ENCODE measurements at places on chromosomes 6 and 20.

DNA sequence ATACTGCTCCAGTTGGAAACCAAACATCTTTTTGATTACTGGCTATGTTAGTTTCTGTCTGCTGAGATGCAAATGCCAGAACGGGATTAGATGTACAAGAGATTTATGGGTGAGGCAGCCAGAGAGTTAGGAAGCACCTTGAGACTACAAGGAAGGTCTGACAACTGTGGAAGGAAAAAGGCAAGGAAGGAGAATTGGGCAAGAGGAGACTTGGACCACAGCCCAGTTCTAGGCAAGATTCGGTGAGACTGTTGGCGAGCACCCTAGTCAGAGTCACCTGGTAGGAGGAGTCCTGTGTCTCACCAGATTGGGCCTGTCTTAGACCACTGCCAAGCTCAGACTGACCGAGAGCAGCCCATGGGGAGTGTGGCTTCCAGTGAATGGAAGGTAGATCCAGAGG lies 91.8 kb upstream of the F13A1 start:
- DNase-seq: no peak

DNA sequence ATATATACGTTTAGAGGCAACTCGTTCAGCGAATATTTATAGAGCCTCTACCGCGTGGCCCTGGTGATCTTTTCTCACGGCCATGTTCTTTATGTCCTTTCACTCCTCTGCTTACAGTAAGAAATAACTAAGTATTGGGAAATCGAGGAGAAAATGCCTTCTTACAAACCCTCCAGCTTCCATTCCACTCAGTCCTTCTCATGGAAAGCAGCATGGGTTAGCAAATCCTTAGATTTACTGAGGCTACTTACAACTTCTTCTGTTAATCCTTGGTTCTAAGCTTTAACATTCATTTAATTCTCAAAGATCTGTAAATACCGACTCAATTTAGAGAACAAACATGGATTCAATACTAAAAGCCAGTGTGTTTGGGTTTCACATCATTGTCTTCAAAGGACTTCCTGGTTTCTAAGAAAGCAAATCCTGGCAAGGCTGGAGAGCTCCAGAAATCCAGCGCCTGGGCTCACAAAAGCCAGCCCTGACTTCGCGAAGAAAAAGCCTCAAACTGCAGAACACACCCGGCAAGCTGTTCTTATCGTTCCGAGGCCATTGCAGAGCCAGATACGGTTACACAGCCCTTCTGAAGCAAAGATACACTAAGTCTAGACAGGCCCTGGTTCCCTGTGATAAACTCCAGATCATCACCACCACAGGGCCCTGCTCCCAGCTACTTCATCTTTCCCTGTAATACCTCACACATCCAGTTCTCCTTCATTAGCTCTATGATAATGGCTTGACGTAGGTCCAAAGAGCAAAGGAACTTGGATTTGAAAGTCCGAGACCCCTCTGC lies 19.2 kb downstream of the AGPAT4 start:
- DNase-seq: no peak

DNA sequence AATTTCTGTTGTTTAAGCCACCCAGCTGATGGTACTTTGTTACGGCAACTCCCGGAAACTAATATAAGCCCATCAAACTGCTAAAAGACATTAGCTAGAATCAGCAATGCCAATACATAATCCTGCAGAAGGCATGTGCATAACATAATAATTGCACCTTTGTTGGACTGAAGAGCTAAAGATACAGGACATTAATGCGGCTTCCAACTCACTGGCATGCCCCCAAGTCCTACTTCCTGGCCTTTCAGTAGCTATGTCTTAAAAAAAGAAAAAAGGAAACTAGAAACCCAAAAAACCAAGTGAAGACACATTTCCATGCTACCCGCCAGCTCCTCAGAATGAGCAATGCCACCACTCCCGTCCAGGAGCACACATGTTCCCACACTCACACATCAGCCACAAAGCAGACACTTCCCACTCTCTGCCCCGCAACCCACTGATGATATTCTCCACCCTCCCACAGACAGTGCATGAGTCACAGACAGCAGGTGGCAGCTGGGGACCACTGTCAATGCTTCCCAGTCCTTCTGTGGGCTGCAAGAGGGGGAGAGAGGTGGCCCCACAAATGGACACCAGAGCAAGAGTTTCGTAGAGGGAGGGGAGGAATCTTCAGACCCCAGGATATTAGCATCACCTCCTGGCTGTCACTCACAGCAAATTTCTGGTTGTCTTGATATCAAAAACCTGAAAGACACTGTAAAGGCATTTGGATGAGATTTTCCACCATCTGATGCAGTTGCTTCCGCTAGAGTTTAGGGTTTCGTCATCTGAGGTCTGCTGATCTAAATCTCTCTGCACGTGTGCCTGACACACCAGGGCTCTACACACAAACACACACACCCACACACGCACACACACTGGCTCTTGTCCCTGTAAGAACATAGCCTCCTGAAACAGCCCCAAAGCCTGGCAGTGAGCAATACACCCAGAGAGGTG lies 32.8 kb downstream of the GFOD1 start:
- DNase-seq: no peak

- no peak for DNase-seq
These were observed 32.8 kb downstream of the TNXB start for GRCh38 chr6:32076321-32076809.

- no peak for DNase-seq
These were observed 55.2 kb downstream of the TGM2 start for GRCh38 chr20:38109591-38110524.

DNA sequence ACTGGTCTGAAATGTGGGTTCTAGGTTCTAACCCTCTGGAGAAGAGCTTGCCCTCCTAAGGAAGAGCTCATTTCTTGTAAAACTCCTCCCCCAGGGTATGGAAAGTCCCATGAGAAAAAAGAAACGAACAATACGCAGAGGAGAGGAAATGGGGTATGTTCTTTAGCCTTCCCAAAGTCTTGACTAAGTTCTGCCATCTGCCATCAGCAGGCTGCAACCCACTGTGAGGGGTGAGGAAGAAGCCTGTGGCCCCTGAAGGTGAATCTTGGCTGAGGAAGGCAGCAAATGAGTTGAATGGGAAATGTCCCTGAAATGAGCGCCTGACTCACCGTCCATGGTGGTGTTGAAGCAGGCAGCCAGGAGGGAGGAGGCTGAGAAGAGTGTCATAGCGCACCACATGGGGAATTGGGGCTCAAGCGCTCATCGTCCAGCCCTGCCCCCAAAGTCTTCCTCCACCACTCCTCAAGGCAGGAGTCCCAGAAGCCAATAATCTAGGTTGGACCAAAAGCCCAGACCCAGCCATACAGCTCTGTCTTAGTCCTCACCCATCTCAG lies 10.4 kb upstream of the MATN4 start:
- DNase-seq: no peak

DNA sequence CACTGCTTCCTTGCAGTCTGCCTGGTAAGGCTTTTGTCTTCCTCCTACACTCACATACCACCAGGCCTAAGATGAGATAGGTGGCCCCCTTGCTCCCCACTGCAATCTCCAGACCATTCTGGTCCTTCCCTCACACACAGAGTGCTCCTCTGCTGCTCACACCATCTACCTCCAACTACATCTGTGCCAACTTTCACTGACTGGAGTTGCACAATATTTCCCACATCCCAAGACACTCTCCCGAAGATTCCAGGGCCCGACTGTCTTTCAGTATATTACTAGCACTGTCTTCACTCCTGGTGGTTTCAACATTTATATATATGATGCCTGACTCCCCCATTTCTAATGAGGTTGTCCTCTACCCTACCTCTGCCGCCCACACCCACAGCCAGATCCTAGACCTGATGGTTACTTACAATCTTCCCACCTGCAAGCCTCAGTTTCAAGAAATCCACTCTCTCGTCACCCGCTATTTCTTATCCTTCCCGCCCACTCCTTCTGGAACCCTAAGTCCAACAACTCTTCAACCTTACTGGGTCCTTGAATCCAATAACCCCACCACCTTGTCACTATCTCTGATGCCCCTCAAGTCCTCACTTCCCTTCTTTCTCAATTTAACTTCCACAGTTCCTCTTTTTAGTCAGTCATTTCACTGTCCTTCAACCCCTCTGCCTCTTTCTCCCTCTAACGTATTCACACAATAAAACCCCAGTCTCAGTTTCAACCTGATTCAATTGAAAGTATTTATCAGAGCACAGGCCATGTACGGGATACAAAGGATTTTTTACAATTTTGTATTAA lies 21.6 kb downstream of the RALGAPA2 start:
- DNase-seq: no peak

- DNase-seq: peak; percentile 74
These were observed at the start of gene LRFN2 for GRCh38 chr6:40587240-40588069. Gene LRFN2 (minus strand): TSS chr6:40587364.

DNA sequence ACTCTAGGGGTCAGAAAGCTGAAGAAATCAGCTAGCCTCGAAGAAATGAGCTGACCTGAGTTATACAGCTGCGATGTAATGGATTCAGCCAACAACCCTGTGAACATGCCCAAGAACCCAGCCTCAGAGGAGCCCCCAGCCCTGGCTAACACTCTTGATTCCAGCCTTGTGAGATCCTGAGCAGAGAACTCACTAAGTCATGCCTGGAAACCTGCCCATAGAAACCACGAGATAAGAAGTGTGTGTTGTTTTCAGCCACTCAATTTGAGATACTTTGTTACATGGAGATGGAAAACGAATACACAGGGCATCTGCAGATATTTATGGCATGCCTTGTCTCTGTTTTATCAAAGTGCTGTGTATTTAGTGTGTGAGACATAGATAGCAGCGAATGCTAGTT lies 265.2 kb downstream of the QKI start:
- no peak for DNase-seq

DNA sequence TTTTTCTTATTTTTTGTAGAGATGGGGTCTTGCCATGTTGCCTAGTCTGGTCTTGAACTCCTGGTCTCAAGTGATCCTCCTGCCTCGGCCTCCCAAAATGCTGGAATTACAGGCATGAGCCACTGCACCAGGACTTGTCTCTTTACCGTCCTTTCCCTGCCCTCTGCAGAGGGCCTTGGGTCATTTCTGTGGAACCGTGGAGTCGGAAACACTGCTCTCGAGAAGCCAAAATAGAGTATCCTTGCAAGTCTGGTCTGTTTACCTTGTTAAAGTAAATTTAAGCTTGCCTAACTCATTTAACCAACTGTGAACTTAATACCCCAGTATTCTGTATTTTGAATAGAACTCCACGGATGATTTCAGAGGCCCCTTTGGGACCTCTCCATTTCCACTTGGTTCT lies 51.4 kb downstream of the KDM1B start:
- no peak for DNase-seq

DNA sequence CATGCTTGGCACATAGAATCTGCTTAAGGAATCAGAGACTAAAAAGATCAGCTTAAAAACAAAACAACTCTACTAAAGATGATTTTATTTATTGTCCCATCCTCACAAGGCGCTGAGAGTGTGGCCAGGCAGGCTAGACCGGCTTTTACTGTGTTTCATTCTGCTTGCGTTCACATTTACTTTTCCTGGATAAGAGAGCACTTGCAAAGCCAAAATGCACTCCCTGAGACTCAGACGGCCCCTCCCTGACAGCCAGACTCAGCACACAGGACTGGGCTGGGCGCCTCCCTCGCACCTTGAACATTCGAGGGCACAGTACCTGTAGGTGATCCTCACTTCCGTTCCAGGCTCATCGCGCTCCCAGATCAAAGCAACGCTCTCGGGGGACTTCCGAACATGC lies 10.2 kb downstream of the ACSS1 start:
- no peak for DNase-seq

DNA sequence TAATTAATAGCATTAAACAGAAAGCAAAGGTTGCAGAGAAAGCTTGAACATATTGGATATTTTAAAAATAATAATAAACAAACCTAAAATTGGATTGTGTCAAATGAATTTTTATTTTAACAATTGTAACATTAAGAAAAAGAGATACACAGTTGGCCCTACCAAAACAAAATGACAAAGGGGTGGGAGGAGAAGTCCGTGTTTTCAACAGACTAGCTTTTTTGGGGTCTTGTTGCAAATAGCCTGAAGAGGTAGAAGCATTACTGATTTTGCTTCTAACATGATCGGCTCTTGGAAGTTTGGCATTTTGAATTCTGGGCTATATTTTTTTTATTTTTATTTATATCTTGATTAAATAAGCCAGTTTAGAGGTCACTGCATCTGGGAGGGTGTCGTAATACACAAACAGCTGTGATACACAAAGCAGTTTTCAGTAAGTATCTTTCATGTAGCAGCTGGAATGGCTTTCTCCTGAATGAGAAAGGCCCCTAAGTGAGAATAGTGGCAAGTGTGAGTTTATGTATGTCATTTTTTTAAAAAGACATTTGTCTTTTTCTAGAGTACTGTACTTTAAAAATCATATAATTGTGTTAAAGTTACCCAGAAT lies 85.5 kb upstream of the ZNF217 start:
- no peak for DNase-seq

DNA sequence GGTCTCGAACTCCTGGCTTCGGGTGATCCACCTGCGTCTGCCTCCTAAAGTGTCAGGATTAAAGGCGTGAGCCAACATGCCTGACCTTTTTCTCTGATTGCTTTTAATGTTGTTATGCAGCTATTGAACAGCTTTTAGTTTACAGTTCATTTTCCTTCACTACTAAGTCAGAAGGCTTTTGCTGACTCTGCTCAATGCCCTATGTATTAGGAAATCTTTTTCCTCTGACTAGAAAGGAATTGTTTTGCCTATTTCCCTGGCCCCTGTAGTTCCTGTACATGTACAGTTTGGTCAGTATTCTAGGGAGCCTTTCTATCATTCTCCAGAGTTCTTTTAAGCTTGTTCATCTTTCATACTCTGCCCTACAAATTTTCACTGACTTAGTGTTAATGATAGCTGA lies 280.2 kb downstream of the CDKAL1 start:
- no peak for DNase-seq

- no peak for DNase-seq
These were observed 5.7 kb upstream of the TIAM2 start for GRCh38 chr6:154989448-154989847.

GRCh38 chr6:308768-309167 lies 16.5 kb downstream of the DUSP22 start:
- DNase-seq: no peak

DNA sequence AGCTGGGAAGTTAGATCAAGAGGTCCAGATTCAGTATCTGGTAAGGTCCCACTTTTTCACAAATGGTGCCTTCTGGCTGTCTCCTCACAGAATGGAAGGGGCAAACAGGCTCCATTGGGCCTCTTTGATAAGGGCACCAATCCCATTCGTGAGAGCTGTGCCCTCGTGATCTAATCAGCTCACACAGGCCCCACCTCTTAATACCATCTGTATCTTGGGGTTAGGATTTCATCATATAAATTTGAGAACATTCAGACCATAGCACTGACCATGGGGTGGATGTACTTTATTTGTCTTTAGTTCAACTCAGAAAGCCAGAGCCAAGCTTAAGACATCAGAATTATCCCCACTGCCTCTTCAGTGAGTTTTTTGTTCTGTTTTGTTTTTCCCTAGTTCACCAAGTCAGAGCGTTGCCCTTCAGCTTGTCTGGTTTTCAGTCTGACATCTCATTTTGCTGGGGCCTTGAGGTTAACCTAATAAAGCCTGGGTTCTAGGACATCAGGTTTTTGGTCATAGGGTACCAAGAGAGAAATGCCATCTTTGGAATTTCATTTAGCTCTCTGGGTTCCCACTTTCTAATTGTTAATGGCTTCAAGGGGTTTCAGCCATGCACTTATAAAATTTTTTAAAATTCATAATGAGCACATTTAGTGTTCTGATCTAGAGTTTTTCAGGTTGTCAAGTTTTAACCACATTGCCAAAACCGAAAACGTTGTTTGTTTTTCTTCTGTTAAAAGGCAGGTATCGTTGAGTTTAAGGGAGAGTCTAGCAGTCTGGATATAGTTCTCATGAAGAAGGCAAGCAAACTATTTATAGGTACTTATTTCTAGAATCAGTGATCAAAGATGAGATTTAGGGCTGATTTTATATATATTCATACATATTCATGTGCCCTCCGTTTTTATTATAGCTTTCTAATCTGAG lies 19.0 kb downstream of the SENP6 start:
- peak; percentile 22 for DNase-seq

GRCh38 chr6:32852018-32852843 lies 1.3 kb downstream of the TAP1 start:
- DNase-seq: no peak
